Activated CD4-positive, alpha-beta T cell treated with anti-CD3 and anti-CD28 coated beads, Interleukin-2, Interleukin-6, amounts not matched to agents 100 ng/mL and 50 ng/mL, durations not matched to agents 16 hours and 8 hours (primary cell): ENCODE measurements at places on chromosomes 1 and 21.

- DNase-seq, result no peak
These were observed 25.7 kb downstream of the CRYAA start for GRCh38 chr21:43194303-43195120.

DNA sequence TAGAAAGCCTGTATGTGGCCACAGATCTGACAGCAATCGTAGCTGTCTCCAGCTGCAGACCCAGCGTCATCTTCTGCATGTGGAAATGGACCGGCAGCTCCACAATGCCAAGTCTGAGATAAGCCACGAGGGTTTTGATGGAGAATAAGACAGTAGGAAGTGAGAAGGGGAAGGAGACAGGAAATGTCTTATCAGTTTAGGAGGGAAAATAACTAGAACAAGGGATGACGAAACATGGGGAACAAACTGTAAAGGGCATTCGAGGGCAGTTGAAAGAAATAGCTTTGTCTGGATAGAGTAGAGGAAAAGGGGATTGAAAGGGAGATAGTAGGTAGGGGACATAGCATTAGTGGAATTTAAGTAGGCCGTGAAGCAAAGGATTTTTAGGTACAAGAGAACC, 74.0 kb upstream of the CTTNBP2NL start:
- no peak for DNase-seq

GRCh38 chr1:214452152-214452784, 99.1 kb downstream of the PTPN14 start:
- no peak for DNase-seq

DNA sequence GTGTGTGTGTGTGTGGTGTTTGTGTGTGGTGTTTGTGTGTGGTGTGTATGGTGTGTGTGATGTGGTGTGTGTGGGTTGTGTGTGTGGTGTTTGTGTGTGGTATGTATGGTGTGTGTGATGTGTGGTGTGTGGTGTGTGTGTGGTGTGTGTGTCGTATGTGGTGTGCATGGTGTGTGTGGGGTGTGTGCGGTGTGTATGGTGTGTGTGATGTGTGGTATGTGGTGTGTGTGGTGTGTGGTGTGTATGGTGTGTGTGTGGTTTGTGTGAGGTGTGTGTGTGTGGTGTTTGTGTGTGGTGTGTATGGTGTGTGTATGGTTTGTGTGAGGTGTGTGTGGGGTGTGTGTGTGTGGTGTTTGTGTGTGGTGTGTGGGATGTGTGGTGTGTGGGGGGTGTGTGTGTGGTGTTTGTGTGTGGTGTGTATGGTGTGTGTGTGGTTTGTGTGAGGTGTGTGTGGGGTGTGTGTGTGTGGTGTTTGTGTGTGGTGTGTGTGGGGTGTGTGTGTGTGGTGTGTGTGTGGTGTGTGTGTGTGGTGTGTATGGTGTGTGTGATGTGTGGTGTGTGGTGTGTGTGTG, 106.2 kb upstream of the ADAR start:
- DNase-seq, result no peak

DNA sequence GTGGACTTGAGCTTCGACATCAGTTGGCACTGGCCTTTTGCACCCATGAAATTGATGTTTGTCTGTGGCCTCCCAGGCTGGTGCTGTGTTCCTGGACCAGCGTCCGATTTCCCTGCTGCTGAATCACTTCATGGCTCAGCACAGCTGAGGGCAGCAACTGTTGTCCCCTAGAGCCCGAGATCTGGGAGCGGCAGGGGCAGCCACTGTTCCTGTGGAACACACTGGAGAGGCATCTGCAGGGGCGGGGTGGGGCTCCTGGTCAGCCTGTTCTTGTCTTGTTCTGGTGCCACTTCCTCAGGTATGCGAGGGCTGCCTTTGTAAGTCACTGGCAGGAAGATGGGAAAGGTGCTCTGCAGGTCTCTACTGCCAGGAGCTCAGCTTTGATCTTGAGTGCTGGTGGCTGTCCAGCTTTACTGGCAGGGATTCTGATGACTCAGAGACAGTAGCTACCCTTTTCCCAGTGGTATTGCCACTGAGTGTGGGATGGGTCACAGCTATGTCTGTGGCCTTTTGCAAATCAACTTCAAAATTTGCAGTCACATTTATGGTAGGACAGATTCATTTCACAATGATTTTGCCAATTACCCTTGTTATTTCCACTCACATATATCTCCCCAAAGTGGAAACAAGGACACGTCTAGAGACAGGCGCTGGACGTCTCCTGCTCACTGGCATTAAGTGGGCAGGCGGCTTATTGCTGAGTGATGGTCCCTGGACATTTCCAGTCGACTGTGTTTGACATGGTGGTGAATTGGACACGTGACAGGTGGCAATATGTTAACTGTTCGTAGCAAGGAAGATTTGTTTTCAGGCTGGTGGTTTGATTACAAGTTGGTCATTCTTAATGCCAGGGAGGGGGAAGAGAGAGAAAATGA, 15.3 kb downstream of the AGPAT3 start:
- no peak for DNase-seq

- no peak for DNase-seq
These were observed 190.4 kb downstream of the NCAM2 start for GRCh38 chr21:21188513-21189195.

DNA sequence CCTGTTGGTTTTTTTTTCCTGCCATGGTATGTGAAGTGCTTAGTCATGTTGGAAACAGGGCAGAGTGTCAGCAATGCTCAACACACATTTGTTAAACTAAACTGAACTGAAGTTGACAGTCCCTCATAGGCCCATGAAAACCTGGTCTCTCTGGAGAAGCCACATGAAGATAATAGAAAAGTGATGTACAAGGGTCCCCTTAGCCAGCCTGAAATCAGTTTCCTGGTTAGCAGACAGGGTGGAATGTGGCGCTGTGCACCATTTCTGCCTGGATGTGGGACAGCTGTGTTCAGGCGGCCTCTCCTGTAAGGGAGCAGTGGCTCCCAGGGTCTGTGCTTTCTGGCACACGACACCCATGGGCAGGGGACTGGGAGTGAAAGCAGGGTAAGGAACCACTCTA, 9.9 kb upstream of the CHI3L1 start:
- DNase-seq, result no peak

DNA sequence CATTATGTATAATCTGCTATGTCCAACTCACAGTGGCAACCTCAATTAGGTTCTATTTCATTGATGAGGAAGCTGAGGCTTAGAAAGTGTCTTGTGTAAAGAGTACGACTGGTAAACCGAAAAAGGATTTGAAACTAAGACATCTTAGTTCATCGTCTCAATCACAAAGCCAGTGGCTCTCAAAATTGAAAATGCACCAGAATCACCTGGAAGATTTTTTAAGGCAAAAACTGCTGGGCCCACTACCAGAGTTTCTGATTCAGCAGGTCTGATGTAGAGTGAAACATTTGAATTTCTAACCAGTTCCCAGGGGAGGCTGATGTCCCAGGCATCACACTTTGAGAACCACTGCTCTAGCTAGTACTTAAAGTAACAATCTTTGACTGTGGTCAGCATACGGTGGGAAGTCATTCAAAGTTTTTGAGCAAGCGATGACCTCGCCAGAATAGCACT, 5.2 kb upstream of the LRRC53 start:
- no peak for DNase-seq

DNA sequence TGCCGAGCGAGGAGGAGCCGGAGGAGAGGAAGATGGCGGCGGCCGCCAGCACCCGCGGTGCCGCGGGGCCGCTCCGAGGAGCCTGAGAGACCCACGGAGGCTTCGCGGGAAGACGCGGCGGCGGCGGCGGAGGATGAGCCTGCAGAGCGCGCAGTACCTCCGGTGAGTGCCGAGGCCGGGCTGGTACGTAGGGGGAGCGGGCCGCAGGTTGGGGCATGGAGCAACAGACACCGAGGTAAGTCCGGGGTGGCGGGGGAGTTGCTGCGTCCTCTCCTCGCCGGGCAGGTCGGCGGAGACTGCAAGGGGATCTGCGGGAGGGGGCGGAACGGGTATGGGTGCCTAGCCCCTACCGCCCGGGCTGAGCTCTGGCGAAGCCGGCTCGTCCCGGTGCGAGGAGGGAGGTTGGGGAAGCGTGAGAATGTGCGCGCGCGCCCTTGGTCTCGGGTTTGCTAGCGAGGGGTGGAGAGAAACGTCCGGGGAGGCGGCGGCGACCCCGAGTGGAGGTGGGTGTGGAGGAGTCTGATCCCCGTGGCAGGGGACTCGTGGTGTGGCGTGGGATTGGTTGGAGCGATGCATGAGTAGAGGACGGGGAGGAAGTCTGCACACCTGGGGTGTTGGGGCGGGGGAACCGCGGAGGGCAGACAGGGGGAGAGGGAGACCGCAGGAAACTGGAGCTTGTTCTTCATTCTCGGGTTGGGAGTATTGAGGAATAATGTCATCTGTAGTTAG, at the start of gene SMG7:
TSS of gene SMG7 (plus strand) at position 12 of the 729 bp plus-strand sequence. CDS start at position 134, 122 bp downstream.
- DNase-seq, result peak; percentile 56

DNA sequence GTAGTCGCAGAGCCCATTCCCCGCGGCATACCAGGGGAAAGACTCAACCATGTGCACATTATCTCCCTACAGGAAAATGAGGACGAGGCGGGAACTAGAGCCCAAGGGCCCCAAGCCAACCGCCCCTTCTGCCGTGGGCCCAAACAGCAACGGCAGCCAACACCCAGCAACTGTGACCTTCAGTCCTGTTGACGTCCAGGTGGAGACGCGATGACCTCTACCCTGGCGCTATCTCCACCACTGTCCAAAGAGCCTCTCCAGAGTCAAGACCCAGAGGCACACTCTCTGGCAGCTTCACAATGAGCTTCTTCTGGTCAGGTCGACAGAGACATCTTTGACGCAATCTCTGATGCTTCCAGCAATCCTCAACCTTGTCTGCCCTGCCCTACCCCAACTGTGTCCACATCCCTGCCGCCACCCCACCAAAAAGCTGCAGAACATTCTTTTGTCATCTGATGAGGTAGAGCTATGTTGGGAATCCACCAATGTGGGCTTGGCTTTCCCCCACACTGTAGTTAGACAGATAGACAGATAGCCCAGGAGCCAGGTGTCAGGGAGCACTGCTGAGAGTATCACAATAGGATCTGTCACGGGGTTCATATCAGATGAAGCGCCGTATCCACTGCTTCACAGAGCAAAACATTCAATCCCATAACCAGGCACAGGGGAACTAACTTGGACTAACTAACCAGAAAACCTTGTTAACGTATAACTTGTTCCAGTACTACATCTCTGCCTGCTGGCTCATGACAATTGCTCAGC, 37.4 kb upstream of the SRRM1 start:
- no peak for DNase-seq

DNA sequence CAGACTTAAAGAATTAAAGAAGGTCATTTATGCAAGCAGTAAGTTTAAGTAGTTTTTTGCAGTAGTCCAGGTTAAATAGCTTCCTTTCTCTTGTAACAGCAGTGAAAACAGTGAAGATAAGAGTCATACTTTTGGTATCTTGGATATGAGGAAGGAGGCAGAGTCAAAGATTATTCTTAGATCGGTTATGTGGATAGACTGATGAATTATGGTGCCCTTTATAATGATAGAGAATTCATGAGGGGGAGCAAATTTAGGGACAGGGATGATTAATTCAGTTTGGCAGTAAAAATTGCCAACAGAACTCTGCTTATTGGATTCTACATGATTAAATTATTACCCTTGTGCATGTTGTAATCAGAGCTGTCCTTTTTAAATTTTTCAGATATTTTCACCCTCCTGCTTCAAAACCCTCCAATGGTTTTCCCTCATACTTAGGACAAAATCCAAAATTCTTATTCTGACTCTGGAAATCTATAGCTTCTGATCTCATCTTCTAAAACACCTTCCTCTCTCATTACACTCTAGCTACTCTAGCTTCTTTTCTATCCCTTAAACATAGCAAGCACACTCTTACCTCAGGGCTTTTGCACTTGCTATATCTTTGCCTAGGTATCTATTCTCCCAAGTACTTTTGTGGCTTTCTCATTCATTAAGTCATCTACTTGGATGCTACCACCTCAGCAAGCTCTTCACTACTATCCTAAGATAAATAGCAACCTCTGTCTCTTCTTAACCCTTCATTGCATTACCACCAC, 79.8 kb downstream of the PKN2 start:
- DNase-seq, result no peak

- no peak for DNase-seq
These were observed 111.4 kb upstream of the ARTN start for GRCh38 chr1:43822040-43822690.

DNA sequence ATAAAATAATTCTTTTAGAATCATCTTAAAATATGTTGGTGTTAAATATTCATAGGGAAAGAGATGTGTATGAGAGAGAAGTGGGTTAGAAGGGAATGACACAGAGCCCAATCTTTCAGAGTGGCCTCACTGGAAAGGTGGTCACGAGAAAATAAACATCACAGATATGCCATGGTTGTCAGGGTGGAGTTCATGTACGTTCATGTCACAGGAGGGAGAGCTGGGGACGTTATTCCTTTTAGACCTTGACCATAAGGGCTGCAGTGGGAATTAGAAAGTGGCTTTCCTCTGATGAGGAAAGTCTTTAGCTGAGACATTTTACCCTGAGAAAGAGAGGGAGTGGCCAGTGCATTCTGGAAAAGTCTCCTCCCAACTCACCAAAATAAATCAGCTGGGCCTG, 90.6 kb upstream of the TNR start:
- DNase-seq, result no peak

DNA sequence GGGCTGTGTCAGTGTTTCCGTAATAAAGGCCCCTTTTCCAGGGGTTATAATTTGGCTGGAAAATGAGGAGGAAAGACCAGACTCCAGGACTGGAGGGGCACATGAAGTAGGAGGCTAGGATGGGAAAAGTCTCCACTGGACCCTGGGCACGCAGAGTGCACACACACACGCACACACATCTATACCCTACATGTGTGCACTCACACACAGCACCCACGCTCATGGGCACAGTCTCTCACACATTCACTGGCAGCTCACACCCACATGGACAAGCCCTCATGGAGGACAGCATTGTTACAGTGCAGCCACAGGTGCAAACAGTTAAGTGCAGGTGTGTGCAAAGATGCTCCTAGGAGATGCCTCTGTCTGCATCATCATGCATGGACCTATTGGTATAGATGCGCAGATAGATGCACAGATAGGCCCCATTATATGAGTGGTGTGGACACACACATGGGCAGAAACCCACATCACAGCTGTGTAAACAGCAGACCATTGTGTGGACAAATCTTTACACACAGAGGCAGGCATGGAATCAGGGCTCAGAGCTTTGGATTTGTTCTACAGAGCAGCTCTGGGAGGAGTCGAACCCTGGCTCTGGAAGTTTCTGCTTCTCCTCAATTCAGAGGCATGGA, 9.1 kb upstream of the RUNX3 start:
- no peak for DNase-seq

GRCh38 chr1:217626321-217626720, 4.6 kb downstream of the GPATCH2 start:
- DNase-seq, result peak; percentile 45

DNA sequence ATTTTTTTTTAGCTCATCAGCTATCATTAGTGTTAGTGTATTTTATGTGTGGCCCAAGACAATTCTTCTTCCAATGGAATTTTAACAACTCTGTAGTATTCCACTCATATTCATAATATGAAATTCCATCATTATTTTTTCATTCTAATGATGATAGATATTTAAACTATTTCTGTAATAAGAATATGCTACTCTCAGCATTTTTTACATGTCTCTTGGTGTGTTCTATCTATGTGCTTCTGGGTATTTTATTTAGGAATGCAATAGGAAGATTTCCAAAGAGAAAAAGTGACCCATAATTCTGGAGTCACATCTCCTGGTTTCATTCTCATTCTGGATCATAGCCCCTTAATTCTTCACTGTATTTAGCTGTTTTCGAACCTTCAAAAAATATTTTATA, 109.5 kb downstream of the LRRC53 start:
- no peak for DNase-seq
